ENCODE measurements at places on chromosomes 16 and 17. TPM values are rescaled to one million over a fixed set of nuclear protein-coding genes. Genes with fewer than 3 reads are reported as not detected.
A peak's percentile ranks its signal among the peaks of the same experiment; 100 is the strongest.

GRCh38 chr16:29819506-29819905 lies 756 bp upstream of the MVP start:
- DNase-seq = no peak

GRCh38 chr17:11495613-11496012 lies 102.7 kb upstream of the DNAH9 start:
- no peak for DNase-seq

DNA sequence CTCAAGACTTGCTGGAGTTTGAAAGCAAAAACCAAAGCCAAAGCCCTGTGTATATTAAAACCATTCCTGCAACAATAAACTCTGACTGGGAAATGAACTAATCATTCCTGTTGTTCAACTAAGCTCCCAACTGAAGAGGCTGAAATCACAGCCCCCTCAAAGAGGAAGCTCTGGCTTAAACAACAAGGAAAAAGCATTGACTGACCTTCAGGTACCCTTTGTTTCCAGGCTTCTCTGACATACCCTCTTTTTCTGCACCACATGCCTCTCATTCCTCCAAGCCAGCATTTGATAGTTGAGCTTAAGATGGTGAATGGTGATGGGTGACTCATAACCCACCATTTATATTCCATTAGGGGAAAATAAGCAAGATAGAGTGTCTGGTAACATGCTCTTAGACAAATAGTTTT lies 470.9 kb upstream of the SOX9 start:
- DNase-seq = no peak

GRCh38 chr17:81814748-81815645 lies 11.0 kb downstream of the GCGR start:
- DNase-seq = no peak

DNA sequence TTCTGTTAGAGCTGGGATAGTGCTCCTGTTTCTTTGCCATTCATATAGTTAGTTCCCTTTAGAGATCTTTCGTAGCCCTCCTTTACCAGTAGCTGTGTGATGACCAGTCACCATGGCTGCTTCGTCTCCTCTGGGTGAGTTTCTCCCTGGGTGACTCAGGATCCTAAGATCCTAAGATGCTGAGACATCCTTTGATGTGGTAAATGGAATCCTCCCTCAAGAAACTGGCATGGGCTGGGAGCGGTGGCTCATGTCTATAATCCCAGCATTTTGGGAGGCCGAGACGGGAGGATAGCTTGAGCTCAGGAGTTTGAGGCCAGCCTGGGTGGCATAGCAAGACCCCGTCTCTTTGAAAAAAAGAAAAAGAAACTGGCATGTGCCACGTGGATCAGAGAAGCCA lies 5.9 kb downstream of the PHAF1 start:
- no peak for DNase-seq

- DNase-seq = no peak
Measured at GRCh38 chr16:74748616-74749026, 26.0 kb downstream of the FA2H start.

Gene CASKIN2
- total RNA-seq = 60.2 TPM

DNA sequence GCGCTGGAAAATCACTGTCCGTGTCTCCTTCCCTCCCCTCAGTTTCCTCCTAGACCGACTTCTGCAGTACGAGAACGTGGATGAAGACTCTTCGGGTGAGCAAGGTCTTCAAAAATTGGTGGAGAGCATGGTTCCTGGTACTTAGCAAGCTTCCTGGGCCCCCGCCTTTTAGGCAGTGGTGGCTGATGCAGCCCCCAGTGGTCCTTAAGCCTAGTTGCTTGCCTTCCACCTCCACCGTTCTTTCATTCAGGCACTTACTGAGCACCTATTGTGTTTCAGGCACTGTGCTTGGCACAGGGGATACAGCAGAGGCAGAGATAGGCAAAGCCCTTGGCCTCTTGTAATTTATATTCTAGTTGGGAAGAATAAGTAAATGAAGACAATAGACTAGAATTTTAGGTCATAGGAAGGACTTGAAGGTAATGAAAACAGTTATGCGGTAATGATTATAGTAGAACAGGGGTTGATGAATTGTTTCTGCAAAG lies 767 bp downstream of the INO80E start:
- DNase-seq = no peak

Gene SAT2
- total RNA-seq = 84.1 TPM

Gene KRTAP4-11
- not detected for total RNA-seq

Gene FNDC8
- not detected for total RNA-seq

Gene C16orf89
- total RNA-seq = 6.6 TPM

GRCh38 chr16:83302853-83303252 lies 504.9 kb upstream of the HSBP1 start:
- no peak for DNase-seq

Gene HSPB9
- 0.24 TPM for total RNA-seq

GRCh38 chr17:60941028-60941427 lies 263.4 kb downstream of the BCAS3 start:
- peak; percentile 72 for DNase-seq

Gene SPIRE2
- total RNA-seq = 2.0 TPM

DNA sequence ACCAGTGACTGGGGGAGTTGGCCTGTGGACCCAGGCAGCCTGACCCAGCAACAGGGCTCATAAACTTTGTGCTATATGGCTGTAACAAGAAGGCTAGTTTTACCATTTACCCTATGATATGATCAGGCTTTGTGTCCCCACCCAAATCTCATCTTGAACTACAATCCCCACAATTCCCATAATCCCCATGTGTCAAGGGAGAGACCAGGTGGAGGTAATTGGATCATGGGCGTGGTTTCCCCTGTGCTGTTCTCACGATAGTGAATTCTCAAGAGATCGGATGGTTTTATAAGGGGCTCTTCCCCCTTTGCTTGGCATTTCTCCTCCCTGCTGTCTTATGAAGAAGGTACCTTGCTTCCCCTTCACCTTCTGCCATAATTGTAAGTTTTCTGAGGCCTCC lies 111.2 kb upstream of the NLRP1 start:
- no peak for DNase-seq

DNA sequence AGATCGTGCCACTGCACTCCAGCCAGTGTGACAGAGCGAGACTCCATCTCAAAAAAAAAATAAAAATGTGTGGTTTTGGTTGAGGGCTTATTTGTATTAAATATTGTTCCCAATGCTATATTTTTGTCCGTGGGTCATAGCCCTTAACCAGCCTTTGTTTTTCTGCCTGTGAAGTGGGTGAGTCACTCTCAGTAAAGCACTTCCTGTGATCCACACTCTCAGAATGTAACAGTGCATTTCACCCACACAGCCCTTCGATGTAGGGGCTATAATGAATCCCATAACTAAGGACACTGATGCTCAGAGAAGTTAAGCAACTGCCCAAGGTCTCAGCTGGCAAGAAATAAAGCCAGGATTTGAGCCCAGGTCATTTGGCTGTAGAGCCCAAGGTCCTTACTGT lies 34.7 kb upstream of the POLR3E start:
- no peak for DNase-seq

DNA sequence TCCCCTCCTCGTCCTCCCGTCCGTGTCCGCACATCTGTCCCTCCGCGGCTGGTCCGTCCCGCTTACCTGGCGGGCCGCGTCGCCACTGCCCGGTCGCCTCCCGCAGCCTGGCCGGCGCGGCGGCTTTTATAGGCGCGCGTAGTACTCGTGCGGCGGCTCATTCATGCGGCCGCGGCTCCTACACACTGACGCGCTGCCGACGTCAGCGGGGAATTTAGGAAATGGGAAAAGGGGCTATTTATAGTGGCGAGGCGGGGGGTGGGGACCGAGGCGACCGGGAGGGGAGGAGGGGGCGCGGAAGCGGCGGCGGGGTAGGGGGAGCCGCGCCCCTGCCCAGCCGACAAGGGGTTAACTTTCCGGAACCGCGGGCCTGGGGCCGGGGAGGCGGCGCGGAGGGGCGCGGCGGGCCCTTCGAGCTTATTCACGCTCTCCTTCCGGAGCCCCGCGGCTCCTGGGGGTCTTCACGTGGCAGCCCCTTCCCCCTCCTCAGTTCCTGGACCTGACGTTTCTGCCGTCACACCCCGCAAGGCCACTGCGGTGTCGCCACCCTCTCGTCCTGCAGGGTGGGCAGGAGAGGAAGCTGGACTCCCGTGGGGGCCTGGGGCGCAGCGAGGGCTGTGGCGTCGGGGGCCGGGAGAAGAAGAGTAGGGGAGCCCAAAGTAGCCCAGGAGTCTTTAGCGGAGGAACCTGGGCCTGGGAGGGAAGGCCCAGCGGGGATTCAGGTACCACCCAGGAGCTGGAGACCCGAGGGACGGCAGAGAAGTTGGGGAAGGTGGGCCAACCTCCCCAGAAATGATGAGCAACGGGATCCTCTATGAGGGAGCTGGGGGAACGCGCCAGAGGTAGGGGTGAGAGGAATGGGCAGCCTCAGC lies 3.6 kb upstream of the HIC1 start:
- DNase-seq = peak; percentile 72

DNA sequence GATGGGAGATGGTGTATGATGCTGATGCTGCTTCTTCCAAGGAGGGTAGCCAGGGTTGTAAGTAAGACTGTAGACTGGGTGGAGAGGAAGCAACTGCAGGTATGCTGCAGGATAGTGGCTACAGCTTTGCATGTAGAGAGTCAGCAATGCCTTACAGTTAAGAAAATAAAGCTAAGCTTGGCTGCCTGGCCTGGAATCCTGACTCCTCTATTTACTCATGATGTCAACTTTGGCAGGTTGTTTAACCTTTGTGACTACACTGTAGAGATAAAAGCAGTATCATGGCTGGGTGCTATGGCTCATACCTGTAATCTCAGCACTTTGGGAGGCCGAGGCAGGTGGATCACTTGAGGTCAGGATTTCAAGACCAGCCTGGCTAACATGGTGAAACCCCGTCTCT lies 301.6 kb upstream of the RBFOX1 start:
- DNase-seq = no peak

- DNase-seq = no peak
Measured at GRCh38 chr16:75402821-75403475, 30.4 kb downstream of the CFDP1 start.

DNA sequence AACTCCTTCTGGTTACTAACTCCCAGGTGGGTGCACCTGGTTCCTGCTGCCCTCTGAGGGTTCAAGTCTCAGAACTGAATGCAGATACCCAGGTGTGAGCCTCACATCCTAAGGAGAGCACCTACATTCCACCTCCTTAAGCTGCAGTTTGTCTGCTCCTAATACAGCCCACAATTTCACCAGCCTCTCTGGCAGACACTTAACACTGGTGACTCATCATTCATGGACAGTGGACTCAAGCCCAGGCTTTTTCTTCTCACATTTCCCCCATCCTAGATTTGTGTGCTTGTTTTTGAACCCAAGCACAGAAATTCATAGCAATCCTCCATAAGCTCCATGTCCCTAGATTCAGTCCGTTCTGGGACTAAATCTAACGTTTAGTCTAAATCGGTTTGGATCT lies 7.0 kb upstream of the MAF start:
- no peak for DNase-seq

DNA sequence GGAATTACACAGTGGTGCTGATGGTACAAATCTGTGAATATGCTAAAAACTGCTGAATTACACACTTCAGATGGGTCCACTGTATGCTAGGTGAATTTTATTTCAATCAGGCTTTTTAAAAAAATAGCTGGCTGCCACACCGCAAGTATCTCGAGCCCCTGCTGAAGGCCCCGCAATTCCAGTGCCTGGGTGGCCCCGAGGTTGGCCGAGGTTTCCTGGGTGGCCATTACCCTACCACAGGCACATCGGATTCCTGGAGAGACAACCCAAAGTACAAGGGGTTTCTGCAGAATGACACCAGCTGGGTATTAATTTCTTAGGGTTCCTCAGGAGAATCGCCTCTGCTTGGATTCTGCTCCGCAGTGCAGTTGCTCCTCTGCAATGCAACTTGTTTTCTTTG lies 127.8 kb downstream of the C16orf95 start:
- no peak for DNase-seq

DNA sequence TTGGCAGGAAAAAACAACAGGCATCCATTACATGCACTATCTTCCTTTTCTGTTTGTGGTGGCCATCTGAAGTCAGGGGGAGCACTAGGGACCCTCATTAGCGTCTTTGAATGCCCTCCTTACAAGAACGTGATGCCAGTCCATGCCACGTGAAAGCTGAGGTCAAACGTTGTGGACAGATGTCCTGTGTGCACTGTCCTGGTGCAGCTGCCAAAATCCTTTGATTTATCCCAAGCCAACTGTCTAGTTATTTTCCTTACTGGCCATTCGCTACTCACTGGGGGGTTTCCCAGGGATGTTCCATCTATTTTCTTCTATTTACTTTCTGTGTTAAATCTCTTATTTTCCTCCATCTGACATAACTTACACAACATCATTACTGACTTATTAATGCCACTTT lies 135.7 kb downstream of the ABCA8 start:
- no peak for DNase-seq

DNA sequence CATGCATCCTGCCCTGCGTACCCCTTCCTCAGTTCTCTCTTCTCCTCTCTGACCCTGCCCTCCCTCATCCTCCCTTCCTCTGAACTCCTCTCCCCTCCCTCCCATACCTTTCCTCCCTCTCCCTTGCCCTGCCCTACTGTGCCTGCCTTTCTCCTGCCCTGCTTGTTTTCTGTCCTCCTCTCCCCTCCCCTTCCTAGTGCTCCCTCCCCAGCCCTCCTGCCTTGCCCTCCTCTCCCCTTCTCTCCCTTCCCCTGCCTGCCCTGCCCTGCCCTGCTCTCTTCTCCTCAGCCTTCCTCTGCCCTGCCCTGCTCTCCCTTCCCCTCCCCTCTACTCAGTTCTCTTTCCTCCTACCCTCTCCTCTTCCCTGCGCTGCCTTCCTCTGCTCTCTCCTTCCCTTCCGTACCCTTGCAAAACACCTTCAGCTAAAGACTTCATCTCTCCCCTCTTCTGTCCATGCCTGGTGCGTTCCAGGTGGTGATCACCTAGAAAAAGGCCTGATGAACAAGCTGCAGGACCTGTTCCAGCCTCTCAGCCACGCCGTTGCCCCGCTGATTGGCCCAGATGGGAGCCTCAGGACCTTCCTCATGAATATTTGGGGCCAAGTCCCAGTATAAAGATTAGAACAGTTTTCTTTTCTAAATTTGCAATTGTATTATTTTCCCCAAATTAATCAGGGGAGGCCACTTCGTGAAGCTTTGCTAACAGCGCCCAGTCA lies 290.5 kb downstream of the CPPED1 start:
- no peak for DNase-seq

Gene TPSB2
- 18.9 TPM for total RNA-seq

Gene HBQ1
- not detected for total RNA-seq

Gene SCARF1
- total RNA-seq = 10.7 TPM
